ENCODE measurements at places on chromosomes 2 and 18.

- DNase-seq = no peak
Measured at GRCh38 chr2:108458082-108458481, 9.1 kb downstream of the GCC2 start.

- DNase-seq = no peak
Measured at GRCh38 chr2:192151853-192152252, 42.9 kb downstream of the TMEFF2 start.

GRCh38 chr2:215777465-215778044 lies 235.8 kb downstream of the MREG start:
- DNase-seq = no peak

- DNase-seq = no peak
Measured at GRCh38 chr2:66717218-66717905, 282.4 kb downstream of the MEIS1 start.
